ENCODE measurements at places on chromosomes 7 and 10.

DNA sequence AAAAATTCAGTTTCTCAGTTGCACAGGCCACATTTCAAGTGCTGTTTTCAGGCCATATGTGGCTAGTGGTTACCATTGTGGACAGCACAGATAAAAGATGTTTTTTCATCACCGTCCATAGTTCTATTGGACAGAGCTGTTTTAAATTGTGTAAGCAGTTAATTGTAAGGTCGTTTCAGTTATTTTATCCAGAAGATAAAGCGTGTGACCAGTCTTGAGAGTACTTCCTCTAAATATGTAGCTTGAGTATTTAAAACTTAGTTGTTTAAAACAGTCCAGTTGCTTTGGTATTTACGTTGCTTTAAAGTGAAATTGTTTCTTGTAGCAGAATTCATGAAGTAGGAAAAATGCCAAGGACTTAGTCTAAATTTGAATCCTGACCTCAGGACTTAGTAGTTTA is 66.9 kb downstream of the ZNRF2 start:
- DNase-seq: no peak

GRCh38 chr7:18020138-18020715 is 7.4 kb downstream of the PRPS1L1 start:
- no peak for DNase-seq

- no peak for DNase-seq
Measured at GRCh38 chr10:117938104-117938503, 108.6 kb downstream of the RAB11FIP2 start.

- DNase-seq: peak; percentile 77
Measured at GRCh38 chr10:28533571-28534304, 820 bp downstream of the WAC start.

GRCh38 chr10:103513380-103514060 is 20.0 kb downstream of the NEURL1 start:
- DNase-seq: no peak

- no peak for DNase-seq
Measured at GRCh38 chr7:7449055-7449454, 86.6 kb downstream of the COL28A1 start.

DNA sequence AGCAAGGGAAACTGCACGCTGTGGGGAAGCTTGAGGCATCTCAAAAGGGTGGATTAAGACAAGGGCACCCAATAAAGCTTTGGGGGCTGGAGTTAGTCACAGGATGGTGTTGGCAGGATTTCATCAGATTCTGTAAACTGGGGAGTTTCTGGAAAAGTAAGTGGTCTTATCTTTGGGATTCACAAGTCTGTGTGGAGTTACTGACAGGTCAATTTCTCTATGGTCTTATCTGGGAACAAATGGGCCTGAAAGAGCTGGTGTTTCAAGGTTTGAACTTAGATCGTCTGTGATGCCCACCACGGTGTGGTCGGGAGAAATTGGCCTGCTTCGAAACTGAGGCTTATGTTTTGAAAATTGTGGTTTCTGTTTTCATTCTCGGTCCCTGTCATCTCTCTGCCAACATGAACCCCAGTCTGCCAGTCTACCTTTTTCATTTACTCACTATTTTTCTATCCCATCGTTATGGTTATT is 23.8 kb upstream of the AOAH start:
- DNase-seq: peak; percentile 55

DNA sequence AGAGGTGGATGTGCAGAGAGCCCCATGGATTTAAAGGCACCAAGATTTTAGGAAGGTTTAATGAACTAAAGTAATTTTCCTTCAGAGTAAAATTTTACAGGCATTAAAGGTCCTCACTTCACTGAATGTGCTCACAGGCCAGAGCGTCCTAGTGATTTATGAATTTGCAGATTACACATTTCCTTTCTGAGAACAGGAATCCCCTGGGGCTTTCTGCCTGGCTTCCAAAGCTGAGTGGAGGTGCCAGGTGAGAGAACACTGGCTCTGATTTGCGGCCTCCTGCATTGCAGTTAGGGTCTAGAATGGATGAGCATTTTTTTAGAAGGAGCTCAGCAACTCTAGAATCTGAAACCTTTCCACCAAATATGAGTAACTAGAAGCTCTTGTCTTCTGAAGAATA is 194.3 kb downstream of the SORCS3 start:
- no peak for DNase-seq

- DNase-seq: no peak
Measured at GRCh38 chr7:108499566-108499965, 26.4 kb downstream of the PNPLA8 start.

DNA sequence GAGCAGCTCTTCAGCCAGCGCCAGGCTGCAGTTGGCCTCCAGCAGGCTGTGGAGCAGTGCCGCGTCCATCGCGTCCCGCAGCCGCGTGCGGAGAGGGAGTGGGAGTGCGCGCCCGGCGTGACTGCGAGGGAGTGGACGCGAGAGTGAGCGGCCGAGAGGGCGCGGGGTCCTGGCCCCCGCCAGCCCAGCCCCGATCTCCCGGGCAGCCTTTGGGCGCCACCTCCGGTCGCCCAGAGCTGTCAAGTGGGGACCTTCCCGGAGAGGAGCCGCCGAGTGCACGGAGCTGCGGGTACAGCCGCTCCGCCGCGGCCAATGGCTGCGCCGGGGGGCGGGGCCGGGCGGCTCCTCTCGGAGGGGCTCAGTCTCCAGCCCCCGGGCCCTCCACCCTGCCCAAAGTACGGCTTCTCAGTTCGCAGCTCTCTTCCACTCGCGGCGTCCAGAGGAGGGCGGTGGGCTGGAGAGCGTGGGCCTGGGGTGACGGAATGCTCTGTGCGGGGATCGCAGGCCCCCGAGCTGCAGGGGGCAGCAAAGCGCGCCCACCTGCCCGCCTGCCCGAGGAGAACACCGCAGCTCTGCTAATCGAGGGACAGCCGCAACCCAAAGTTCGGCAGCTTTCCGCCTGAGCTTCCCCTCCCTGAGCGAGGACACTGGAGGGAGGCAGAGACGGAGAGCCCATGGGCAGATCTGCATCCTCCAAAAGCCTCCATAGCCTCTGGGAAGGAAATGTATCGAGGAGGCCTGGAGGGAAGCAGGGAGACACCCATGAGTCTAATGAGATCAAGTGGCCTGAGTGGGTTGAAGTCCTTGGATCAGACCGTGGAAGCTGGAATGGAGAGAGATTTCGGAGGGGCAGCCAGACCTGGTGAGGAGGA is at the start of gene CRHR2:
TSS of gene CRHR2 (minus strand) at position 245 of the 872 bp plus-strand sequence. CDS start at position 69, 176 bp downstream.
- DNase-seq: peak; percentile 59

DNA sequence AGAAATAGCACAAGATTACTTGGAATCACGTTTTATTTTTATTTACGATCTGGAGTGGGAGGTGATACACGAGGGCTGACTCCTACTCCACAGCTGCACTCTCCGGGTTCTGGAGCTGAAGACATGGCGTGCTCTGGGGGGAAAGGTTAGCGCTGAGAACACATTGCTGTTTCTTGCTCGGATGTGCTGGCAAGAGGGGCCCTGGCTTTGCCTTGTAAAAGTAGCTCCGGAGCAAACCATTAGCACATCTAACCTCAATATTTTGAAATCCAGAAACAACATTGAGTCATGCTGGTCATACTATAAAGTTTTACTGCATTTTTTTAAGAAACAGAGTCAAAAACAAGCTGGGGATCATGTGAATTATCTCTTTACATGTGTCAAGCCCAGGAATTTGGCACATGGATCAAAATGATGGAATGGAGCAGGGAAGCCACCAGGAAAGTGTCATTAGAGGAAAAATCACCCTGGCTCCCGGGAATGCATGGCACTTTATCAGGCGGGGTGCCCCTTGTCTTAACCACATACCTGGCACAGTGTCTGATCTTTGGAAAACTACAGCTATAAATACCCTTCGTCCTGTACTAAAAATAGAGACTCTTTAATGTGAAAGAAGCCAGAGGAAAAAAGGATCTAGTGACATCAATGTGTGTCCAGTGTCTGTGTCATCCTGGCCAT is 31.6 kb upstream of the LYZL1 start:
- DNase-seq: no peak

GRCh38 chr10:60606343-60607080 is 171.8 kb upstream of the CDK1 start:
- no peak for DNase-seq

DNA sequence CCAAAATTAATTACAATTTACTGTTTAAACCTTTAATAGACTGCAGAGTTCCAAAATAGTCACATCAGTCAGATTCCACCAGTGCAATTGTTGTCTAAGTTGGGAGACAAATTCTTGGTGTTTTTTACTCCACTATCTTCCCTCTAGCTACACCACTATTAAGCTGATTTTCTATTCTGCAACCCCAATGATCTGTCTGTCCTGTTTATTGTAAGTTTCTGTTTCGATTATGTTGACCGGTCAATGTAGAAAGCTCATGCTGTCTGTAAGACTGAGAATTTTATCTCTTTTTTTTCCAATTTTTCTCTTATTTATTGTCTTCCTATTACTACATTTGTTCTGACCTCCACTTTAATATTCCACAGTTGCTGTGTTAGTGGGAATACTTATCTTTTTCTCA is 557.5 kb downstream of the SH2D4B start:
- no peak for DNase-seq

DNA sequence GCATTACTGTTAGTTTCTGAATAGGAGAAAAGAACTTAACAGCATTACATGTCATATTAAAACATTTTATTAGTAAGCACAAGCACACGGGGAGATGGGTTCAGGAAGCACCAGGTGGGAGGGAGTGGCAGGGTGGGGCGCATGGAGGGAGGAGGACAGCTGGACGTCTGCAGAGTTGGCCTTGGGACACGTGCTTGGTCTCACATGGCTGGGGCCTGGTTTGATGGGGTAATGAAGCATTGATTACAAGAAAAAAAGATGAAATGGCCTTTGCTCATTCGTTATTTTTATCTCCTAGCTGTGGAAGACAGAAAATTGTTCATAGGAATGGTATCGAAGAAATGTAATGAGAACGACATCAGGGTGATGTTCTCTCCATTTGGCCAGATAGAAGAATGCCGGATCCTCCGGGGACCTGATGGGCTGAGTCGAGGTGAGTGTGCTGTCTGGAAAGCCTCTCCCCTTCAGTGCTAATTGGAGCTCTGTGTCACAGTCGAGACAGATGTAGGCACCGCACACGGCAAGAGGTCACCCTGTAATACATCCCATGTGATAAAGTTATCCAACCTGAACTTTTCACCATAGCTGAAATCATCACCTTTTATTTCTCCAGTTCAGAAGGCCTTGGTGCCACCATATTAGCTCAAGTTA is 239.9 kb downstream of the CELF2 start:
- DNase-seq: no peak

- no peak for DNase-seq
Measured at GRCh38 chr7:41167836-41168235, 535.1 kb downstream of the INHBA start.

DNA sequence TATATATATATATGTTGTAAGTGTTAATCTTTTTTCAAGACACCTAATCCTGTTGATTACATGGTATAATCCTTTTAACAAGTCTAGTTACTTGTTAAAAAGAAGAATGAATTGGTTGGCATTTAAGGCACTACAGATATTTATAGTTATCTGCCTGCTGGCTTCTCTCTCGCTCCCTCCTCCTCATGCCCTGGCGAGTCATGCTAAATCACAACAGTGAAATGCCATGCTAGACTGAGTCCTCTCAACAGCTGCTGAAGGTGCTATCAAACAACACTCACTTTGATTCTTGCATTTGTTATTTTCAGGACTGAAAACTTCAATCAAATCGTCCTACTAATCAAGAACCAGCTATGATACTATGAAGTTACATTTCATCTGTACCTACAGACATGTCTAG is 15.4 kb downstream of the NRAP start:
- DNase-seq: no peak

DNA sequence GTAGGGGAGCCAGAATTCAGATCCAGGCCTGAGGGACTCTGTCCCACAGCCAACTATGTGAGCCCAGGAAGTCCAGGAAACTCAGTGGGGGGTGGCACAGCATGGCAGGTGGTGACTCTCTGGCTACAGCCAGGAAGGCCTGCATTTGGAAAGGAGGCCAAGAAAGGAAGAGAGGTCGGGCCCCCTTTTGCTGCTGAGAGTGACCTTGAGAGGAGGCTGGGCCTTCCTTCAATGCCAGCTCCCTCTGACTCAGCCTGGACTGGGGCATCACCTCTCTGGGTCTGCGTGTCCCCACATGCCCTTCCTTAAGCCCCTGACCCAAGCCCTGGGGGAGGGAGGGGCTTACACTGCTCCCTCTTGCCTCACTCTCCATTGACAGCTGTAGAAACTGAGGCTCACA is 6.4 kb upstream of the MYL10 start:
- DNase-seq: no peak

DNA sequence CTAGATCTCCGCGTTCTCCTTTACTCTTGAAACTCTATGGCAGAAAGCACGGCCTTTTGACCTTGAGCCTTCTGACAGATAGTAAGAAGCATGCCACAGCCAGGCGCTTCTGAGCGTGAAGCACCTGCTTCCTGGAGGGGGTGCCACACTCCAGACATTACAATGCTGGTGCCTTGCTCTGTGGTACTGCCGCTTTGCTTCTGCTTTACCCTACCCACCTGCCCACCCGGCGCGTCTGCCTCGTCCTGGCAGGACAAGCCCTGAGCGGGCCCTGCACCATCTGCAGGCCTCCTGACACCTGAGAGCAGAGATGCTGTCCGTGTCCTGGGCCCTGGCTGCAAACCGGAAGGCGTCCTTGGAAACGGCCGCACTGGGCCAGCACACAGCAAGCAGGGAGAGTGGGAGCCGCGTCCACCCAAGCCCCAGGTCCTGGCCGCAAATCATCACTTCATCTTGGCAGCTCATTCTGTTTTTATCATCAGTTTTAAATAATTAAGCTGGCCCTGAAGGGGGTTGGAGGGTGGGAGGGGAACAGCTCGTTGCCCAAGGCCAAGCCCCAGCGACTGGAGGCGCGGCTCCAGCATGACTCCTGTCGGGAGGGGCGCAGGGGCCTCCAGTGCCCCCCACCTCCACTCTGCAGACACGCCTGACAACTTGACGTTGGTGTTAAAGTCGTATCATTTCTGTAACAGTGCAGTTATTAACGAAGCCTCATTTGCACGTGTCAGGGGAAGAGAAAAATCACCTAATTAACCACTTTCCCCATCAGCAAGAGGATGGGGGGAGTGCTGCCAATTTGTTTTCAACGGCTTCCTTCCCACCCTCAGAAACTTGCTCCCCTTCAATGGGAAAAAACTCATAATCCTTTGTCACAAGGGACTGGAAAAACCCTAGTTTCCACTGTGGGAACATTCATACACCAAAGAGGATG is 132.2 kb downstream of the MAD1L1 start:
- DNase-seq: no peak

DNA sequence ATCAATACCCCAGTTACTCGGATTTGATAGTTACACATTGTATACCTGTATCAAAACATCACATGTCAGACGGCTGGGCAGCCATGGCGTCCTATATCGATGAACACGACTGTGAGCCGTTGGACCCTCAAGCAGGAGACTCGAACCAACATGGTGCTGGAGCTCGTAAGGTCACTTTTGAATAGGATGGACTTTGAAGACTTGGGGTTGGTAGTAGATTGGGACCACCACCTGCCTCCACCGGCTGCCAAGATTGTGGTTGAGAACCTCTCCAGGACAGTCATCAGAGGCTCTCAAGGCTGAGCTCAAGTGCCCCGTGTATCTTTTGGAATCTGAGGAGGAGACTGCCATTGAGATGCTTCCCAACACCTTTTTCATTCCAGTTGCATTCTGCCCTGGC is 1.9 kb upstream of the RINT1 start:
- no peak for DNase-seq
